Activated T-cell treated with anti-CD3 and anti-CD28 coated beads, Interleukin-2, amount 50 U/mL, for 1 hour (primary cell): ENCODE measurements at places on chromosomes 2 and 18.
A peak's percentile ranks its signal among the peaks of the same experiment; 100 is the strongest.

- DNase-seq = no peak
Observed at GRCh38 chr2:10863047-10863446, 48.7 kb upstream of the KCNF1 start.

DNA sequence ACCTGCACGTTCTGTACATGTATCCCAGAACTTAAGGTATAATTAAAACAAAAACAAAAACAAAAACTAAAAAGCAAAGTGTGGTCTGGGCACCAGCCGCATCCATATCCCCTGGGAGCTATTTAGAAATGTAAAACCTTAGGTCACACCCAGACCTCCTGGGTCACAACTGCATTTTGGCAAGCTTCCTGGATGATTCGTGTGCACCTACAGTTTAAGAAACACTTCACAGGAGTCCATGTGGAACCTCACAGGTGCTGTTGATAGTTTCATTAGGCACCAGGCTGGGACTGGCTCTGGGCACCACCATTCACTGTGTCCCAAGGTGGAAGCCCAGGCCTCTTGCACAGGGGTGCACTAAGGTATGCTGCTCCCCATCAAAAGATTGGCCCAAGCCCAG is 103.6 kb upstream of the BOD1L2 start:
- DNase-seq = no peak

DNA sequence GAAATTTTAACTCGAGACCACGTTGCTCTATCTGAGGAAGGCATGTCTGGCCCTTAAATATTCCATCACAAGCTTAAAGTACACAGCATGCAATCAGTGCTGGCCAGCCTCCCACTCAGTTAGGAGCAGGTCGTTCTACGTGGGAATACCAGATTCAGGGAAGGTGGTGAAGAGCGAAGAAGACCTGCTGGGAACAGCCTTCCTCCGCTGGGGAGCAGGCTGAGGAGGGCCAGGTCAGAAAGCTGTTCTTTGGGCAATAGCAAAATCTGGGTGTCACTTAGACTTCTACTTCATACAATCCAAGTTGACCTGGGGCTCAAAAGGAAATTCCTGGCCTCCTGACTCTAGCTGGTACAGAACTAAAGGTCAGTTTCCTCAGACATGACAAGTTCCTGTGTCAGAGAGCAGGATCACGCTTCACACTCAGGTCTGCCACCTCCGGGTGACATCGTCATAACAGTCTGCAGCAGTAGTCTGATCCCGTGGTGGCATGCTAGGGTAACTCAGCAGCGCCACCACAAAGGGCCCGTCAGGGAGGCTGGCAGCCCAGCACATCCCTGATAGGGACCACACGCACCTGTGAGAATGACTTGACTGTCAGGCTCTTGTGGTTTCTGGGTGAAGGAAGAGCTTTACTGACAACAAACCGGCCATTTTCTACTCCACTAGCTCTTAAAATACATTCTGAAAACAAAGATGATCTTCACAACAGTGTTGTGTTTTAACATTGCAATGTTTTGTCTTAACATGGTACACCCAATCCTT is 35.2 kb upstream of the NAPG start:
- peak; percentile 63 for DNase-seq

DNA sequence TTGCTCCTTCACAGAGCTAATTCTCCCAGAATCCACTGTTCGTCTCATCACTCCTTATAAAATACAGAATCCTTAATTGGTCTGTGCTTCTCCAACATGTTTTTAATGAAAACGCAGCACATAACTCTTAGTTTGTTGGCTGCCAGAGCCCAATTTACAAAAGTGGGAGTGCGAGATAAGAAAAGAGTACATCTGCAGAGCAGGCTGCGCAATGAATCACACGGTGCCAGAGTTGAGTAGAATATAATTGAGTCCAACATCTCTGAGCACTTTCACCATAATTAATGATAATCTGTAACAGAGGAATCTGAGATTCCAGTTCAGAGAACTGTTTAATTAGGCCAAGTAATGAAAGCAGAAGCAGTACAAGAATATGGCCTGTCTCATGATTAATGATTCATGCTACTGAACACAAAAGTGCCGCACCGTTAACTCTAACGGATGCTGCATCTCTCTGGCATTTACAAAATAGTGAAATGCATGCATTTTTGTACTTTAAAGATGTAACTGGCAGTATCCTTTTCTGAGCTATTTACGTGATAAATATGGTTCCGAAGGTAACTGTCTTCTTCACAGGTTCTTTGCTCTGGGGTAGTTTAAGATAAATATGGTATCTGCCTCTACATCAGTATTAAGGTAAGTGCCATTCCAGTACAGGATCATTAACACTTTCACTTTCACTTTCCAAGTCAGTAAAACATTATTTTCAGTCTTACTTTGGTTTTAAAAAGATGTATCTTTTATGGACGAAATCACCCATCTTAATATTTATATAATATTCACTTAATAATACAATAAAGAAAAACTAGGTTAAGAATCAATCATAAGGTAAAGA is 785.6 kb downstream of the NR4A2 start:
- DNase-seq = no peak

DNA sequence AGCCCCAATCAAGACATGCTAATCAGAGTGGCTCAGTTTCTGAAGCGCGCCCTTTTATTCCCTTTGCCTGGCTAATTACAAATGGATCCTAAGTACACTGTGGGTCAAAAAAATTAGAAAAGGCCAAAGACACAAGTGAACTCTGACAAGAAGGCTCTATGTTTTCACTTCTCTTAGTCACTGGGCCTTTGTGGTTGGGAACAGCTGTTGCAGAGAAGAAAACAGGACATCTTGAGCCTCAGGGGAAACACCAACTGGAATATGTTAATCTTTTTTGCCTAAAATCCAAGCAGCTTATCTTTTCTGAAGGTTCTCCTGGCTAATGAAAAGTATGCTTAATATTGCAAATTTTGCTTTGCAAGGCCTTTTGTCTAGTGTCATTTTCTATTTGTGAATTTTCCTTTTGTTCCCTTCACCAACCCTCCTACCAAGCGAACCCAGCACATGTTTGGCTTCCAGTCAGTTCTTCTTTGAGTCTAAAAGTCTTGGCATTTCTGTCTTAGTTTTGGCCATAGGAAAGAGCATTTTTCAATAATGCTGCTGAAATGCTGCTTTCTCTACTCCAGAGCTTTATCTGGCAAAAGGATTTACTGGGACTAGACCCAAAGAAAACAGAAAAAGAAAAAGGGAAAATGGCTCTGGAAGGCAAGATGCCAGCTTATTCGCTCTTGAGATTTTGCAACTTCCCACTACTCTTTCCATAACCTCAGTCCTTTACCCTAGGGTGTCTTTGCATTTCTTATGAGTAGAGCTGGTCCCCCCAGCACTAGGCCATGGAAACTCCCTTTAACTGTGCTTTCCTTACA is 440.2 kb upstream of the ST6GAL2 start:
- DNase-seq = no peak

GRCh38 chr2:195696012-195696411 is 39.0 kb downstream of the SLC39A10 start:
- no peak for DNase-seq

GRCh38 chr2:71462641-71463341 is 9.4 kb downstream of the DYSF start:
- no peak for DNase-seq

DNA sequence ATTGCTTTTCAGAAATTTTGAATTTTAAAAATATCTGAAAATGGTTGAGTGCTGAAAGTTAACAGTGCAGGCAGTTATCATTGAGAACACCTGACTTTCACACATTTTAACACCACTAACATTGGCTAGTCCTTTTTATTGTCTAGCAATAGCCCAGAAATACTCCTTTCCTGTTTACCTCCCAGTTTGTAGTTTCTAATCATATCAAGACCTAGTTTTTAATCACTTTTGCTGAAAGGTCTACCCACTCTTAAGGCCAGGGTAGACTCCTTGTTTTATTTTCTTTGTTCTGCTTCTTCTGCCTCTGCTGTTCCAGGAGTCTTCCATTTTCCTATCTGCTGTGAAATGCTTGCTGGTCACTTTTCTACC is 72.1 kb downstream of the UBE2E3 start:
- no peak for DNase-seq

DNA sequence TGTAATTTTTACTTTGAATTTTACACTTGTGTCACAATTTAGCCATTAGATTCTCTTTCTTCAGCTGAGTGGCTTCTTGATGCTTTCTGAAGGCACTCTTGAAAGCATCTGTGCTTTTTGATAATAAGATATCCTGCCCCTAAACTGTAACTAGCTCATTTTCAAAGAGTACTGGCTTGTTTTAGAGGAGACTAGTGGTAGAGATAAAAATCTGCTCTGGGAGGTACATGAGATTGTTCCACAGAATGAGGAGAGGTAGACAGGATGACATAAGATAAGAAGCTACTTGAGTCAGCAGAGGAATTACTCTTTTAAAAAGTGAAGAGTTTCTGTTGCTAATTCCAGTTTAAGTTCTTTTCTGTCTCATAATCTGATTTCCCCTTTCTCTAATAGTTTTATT is 10.6 kb downstream of the PLEKHB2 start:
- DNase-seq = no peak

DNA sequence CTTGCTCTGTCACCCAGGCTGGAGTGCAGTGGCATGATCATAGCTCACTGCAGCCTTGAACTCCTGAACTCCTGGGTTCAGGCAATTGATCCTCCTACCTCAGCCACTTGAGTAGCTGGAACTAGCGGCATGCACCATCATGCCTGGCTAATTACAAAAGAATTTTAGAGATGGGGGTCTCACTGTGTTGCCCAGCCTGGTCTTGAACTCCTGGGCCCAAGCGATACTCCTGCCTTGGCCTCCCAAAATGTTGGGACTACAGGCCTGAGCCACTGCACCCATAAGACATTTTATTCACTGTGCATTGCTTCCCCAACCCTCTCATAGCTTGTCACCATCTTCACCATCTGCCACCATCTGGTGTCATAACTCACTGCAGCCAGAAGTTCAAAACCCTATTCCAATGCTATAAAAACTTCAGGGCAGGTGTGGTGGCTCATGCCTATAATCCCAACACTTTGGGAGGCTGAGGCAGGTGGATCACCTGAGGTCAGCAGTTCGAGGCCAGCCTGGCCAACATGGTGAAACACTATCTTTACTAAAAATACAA is 78.7 kb downstream of the NCAPH start:
- DNase-seq = no peak

GRCh38 chr18:48422947-48423378 is 13.8 kb upstream of the ZBTB7C start:
- no peak for DNase-seq
